ENCODE measurements at places on chromosomes 2 and 18.

GRCh38 chr2:23269747-23270146 lies 115.2 kb upstream of the KLHL29 start:
- no peak for DNase-seq

GRCh38 chr2:45797451-45798230 lies 146.2 kb downstream of the PRKCE start:
- no peak for DNase-seq

DNA sequence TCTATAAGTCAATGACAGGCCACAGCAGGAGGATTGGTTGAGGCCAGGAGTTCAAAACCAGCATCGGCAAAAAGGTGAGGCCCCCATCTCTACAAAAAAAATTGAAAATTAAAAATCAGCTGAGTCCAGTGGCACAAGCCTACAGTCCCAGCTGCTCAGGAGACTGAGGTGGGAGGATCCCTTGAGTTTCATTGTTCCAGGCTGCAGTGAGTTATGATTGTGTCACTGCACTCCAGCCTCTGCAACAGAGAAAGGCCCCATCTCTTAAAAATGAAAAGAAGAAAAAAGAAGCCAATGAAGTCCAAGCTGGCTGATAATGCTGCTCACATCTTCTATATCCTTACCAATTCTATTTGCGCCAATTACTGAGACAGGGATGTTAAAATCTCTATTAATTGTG lies 39.1 kb downstream of the MRPS5 start:
- DNase-seq = no peak

DNA sequence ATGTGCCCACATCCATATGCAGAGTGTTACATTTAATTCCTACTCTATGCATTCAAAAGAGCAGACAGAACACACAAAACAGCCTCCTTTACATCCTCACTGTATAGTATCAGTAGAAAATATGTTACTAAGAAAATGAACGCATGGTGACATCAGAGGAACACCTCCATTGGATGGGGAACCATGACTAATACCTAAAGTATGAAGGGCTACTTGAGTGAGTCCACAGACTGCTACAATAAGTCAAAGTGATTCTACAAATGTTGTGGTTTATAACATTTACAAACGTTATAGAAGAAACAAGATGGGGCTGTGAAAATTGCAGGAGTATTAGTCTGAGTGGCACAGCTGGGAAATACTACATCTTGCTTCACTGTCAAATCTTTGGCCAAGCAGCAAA lies 1830.9 kb upstream of the PIK3C3 start:
- no peak for DNase-seq

GRCh38 chr2:201220102-201220570 lies 37.2 kb downstream of the CASP10 start:
- no peak for DNase-seq

DNA sequence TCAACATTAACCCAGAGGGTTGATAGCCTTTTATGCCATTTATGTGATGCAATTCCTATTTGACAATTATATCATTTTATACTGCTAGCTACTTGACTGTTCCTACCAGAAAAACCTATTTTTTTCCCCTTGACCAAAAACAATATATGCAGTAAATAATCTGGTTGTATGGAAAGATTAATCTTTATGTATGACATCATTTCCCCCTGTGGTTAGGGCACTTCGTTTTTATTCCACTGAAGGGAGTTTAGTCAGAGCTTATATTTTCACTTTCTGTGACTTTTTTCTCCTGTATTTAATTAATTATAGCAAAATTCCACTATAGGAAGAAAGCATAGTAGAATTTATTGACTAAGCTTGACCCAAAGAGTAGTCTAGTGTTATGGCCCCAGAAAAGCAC lies 107.6 kb downstream of the HAUS1 start:
- no peak for DNase-seq

GRCh38 chr2:67272195-67272594 lies 124.9 kb upstream of the ETAA1 start:
- DNase-seq = no peak

DNA sequence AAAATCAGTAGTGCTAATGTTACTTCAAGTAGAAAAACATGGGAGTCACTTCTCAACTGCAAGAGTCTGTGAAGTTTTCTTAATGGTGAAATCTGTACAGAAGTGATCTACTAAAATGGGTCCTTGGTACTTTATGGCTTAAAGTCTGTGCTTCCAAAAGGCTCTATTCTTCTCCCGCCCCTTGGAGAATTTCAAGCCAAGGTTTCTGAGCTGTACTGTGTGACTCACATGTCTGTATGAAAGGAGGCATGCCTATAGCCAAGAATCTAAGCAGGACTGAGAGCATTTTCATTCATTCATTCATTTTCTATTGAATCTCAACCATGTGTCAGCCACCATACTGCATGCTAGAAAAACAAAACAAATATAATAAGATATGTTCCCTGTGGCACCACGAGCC lies 19.8 kb upstream of the DDX18 start:
- no peak for DNase-seq

DNA sequence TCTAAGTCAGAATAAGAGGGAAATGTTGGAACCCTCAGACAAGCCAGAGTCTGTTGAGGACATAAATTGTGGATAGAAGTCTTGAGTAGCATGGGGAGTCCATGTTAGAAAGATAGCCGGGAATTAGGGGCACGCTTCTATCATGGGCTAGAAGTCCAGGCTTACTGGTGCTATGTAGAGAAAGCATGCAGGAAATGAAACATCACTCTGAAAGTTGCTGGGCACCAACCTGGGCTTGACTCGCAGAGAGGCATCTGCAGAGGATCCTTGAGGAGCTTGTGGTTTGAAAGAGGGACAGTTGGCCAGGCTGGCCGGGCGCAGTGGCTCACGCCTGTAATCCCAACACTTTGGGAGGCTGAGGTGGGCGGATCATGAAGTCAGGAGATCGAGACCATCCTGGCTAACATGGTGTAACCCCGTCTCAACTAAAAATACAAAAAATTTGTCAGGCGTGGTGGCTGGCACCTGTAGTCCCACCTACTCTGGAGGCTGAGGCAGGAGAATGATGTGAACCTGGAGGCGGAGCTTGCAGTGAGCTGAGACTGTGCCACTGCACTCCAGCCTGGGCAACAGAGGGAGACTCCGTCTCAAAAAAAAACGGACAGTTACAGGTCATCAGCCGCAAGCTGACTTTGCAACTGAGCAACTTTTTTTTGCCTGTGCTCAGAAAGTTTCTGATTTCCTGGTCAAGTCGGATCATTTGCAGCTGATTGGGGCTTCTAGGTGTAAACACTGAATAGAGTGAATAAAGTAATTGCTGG lies 24.9 kb downstream of the CERS6 start:
- no peak for DNase-seq

Data from stimulated activated CD4-positive, alpha-beta T cell treated with anti-CD3 and anti-CD28 coated beads, Interleukin-2, amount 100 ng/mL, for 24 hours (primary cell).